HFFc6 (cell line): ENCODE measurements at places on chromosomes 13 and 19. TPM values are rescaled to one million over a fixed set of nuclear protein-coding genes. Genes with fewer than 3 reads are reported as not detected.
A peak's percentile ranks its signal among the peaks of the same experiment; 100 is the strongest.

GRCh38 chr13:52022356-52022755, 2.1 kb upstream of the UTP14C start:
- no peak for DNase-seq
- no peak overlapping the region for H3K27ac ChIP-seq
- H3K4me1 ChIP-seq, result no peaks in the 10 kb centered on the region
- H3K4me3 ChIP-seq, result no peak overlapping the region

The ACER1 gene
- not detected in 3 replicates for total RNA-seq

The KIR3DL1 gene
- not detected in 2 replicates for total RNA-seq

DNA sequence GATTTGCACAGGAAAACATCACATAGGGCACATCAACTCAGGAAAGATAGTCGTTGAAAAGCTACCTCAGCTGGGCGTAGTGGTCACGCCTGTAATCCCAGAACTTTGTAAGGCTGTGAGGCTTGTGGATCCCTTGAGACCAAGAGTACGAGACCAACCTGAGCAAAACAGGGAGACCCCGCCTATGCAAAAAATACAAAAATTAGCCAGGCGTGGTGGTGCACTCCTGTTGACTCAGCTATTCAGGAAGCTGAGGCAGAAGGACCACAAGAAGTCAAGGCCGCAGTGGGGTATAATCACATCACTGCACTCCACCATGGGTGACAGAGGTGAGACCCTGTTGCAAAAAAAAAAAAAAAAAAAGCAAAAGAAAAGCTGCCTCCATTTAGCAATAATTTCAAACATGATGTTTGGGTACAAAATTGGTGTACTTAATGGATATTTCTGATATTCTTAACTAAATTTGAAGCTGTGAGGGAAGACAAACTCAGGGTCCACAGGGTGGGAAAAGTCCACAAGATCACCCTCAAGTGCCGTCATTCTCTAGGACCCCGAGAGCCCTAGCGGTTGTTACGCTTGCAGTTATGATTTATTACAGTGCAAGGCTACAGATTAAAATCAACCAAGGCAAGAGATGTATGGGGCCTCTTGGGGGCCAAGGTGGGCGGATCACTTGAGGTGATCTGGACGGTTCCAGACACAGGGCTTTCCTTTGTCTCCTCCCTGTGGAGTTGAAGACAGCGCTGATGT, 42.5 kb upstream of the LDLR start:
- no peak for DNase-seq
- H3K27ac ChIP-seq, result no peak overlapping the region
- H3K27me3 ChIP-seq, result peaks cover 3% of the 10 kb centered on the region; the same call in 1 of the 2 replicates
- no peak overlapping the region for H3K4me3 ChIP-seq

The ZNF726 gene
- 1.1 and 2.9 TPM in 2 replicates for total RNA-seq

The RASGRP4 gene
- not detected in 3 replicates for total RNA-seq

The HAUS8 gene
- 7.6 to 13.1 TPM (median 11.7 TPM) in 3 replicates for total RNA-seq

GRCh38 chr19:2500841-2501261, 24.9 kb downstream of the GADD45B start:
- no peak for DNase-seq
- H3K27me3 ChIP-seq, result peaks cover 3% of the 10 kb centered on the region
- H3K4me1 ChIP-seq, result peaks cover 25% of the 10 kb centered on the region

DNA sequence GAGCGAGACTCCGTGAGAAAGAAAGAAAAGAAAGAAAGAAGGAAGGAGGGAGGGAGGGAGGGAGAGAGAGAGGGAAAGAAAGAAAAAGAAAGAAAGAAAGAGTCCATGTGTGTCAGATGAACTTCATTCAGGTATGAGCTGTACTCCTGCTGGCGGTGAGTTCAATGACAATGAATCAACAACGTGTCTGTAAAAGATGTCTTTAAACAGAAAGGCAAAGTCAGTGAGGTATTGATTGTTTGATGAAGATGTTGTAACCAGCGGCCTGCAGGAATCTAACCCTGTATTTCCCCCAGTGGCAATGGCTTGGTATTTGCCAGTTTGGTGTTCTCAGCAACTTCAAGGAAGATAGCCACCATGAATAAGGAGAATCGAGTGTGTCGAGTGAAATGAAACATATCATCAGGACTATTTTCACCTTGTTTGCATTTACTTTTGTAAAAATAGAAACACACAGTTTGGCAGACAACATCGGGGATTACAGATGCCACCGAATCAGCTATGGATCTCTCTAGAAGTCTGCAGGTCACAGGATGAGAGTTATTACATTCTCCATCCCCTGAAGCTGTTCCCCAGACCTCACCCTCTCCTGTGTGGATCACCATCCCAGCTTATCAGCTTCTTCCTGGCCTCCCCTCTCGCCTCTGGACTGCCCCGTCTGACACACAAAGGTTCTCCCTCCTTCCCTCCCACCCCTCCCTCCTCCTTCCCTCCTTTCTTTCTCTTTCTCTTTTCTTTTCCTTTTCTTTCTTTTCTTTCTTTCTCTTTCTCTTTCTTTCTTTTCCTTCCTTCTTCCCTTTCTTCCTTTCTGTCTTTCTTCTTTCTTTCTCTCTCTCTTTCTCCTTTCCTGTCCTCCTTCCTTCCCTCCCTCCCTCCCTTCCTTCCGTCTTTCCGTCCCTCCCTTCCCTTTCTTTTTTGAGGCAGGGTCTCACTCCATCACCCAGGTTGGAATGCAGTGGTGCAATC, 8.2 kb upstream of the SBK3 start:
- peaks cover 39% of the 10 kb centered on the region for H3K4me1 ChIP-seq
- peak overlapping the region; percentile 82 for H3K4me3 ChIP-seq
- H3K36me3 ChIP-seq, result no peaks in the 10 kb centered on the region
- no peak for DNase-seq
- H3K27ac ChIP-seq, result peak overlapping the region; percentile 89
- no peaks in the 10 kb centered on the region; the same call in 1 of the 2 replicates for H3K27me3 ChIP-seq

DNA sequence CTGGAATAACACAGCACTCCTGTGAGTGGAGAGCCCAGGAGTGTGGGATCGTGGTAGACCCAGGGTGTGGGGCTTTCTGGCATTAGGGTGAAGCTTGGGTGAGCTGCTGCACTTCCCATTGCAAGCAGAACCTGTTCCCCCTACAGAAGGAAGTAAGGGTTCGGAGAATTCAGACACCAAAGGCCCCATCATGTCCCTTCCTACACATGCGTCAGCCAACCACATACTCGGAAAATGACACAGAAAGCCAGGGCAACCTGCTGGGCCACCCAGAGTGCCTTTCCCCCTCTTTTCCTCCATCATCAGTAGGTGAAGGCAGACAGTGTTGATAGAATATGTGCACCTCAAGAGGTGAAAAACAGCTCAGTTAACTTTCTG, 42.9 kb downstream of the GGACT start:
- no peaks in the 10 kb centered on the region; the same call in none of the 2 replicates for H3K27me3 ChIP-seq
- H3K36me3 ChIP-seq, result peaks cover under 1% of the 10 kb centered on the region; the same call in 1 of the 2 replicates
- no peak overlapping the region for H3K4me3 ChIP-seq
- H3K27ac ChIP-seq, result no peak overlapping the region
- H3K4me1 ChIP-seq, result peaks cover 19% of the 10 kb centered on the region

GRCh38 chr13:44435919-44436510, 62.4 kb downstream of the SERP2 start:
- peaks cover 34% of the 10 kb centered on the region for H3K4me1 ChIP-seq
- peak overlapping the region; percentile 88 for H3K27ac ChIP-seq
- no peak for DNase-seq
- H3K36me3 ChIP-seq, result peaks cover 26% of the 10 kb centered on the region
- peaks cover 7% of the 10 kb centered on the region; the same call in 1 of the 2 replicates for H3K27me3 ChIP-seq
- H3K4me3 ChIP-seq, result peak overlapping the region; percentile 90

The ZIM2 gene
- not detected in 2 replicates for total RNA-seq

The DIAPH3 gene
- 19.3 to 36.7 TPM (median 31.1 TPM) in 3 replicates for total RNA-seq

DNA sequence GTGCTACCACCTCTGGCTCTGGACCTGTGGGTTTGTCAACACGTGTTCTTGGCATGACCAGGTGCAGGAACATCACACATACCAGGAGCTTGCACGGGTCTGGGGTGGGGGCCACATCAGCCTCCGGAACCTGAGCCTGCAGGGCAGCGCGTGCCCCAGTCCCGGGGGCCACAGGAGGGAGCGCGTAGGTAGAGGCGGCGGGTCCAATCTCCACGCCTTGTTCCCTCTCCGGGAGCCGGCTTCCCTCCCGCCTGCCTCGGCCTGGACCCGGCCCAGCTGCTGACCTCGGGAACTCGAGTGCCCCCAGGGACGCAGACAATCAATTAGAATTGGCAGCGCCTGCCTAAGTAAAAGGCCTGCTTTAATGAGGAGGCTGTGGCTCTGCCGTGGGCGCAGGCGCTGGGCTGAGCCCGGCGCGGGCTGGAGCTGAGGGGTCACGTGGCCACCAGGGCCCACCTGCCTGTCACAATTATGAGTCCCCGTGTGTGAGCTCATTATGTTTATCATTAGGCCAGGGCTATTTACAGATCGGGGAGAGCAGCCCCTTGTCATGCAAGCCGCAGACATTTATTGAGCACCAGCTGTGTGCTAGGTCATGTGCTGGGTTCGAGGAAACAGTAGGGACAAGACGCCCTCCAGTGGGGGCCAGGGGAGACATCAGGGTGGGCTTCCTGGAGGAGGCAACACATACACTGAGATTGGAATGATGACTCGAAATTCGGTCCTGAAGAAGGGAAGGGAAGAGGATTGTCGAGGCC, 32.2 kb upstream of the TNFAIP8L1 start:
- H3K27me3 ChIP-seq, result peaks cover 14% of the 10 kb centered on the region
- no peak overlapping the region for H3K27ac ChIP-seq
- H3K4me3 ChIP-seq, result no peak overlapping the region

DNA sequence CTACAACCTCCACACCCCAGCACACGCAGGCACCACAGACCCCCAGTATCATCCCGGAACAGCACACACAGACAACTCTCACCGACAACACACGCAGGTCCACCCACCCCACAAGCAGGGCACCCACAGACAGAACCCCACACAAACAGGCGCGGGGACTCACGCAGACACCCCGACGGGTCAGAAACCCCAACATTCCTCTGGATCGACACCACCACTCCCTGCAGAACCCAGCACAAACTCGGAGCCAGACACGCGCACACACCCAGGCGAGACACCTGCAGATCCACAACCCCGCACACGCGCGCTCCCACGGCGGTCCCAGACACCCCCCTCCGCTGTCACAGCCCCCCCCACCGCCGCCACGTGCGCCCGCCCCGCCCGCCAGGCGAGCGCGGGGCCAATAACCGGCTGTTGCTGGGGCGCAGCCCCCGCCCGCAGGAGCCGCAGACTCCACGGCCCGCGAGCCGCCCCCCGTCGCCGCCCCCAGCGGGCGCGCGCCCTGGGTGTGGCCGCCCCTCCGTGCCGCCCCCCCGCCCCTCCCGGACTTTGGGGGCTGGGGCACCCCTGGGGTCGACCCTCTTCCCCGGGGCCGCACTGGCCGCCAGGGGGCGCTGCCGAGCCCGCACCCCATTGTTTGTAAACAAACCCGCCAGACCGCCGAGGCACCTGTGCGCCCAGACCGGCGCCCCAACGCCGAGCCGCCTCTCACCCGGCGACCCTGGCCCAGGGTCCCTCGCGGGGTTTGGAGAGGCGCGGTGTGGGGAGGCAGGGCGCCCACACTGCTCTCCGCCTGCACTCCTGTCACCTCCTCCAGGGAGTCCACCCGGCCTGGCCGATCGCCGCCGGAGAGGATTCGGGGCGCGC, 712 bp downstream of the BBC3 start:
- H3K4me3 ChIP-seq, result 0 out of 2 replicates have a peak overlapping the region, but pooled peaks have one; percentile 16
- H3K36me3 ChIP-seq, result peaks cover 9% of the 10 kb centered on the region; the same call in 1 of the 2 replicates
- DNase-seq, result peak; percentile 19
- no peak overlapping the region for H3K27ac ChIP-seq
- peaks cover 35% of the 10 kb centered on the region for H3K4me1 ChIP-seq

DNA sequence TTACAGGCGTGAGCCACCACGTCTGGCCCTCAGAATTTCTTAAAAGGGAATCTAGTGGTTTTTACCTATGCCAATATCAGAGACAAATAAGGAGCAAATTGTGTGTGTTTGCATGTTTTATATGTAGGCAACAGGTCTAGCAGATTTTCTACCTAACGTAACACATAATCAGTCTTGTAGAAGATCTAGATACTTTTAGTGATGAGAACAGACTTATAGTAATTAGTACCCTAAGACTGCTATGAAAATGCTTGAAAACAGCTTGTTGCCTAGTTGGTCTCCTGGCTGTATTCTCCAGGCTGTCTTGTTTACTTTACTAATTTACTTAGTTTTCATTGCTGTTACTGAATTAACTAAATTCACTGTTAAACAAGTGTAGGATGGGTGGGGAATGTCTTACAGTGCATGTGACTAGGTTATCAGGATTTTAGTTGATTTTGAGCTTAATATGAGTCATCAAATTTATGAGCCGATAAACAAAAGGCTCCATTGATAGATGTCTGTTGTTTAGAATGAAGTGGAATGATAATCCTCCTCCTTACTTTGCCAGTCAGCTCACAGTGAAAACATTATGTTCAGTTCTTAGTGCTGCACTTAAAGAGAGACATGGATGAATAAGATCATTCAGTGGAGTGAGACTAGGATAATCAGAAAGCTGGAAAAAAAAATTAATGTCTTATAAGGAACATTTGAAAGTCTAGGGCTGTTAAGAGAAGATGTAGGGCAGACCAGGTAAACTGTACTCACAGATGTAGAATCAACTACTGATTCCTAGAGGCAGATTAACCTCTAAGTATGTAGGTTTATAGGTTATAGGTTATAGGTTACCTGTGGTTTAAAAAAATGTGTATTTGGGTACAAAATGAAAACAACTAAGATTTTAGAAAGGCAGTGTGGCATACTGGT, 22.4 kb downstream of the GTF2F2 start:
- no peaks in the 10 kb centered on the region for H3K27me3 ChIP-seq
- H3K36me3 ChIP-seq, result peaks cover 24% of the 10 kb centered on the region
- peak overlapping the region; percentile 49 for H3K27ac ChIP-seq
- peaks cover 35% of the 10 kb centered on the region for H3K4me1 ChIP-seq

The LAIR2 gene
- total RNA-seq, result not detected in 3 replicates

GRCh38 chr19:32808236-32808635, 61.3 kb downstream of the SLC7A9 start:
- no peak overlapping the region for H3K27ac ChIP-seq
- H3K4me3 ChIP-seq, result no peak overlapping the region
- DNase-seq, result no peak
- peaks cover 23% of the 10 kb centered on the region for H3K27me3 ChIP-seq

DNA sequence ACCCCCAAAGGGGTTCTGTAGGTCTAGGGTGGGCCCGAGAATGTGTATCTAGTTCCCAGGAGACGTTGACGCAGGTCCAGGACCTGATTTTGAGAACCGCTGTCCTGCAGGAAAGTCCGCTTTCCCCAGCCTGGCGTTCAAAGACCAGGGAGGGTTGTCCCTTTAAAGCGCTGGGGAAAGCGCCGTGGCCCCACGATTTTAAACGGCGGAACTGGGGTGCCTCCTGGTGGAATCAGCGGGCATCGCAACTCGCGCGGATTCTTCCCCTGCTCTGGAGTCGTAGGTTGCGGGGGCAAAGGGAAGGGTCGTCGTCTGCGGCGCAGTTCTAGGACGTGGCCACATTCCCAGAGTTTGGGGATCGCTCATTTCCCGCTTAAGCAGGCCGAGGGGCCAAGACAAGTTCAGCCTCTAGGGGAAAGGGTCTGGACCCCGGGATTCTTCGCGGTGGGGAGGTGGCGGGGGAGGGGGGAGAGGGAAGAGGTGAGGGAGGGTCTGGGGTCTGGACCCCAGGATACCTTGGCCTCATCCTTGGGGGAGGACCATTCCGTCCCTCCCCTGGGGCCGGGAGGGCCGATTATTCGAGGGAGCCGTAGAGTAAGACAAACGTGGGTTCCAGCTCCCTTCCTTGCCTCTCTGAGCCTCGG, 7.7 kb downstream of the PNMA8B start:
- H3K4me1 ChIP-seq, result peaks cover 18% of the 10 kb centered on the region
- no peak overlapping the region for H3K27ac ChIP-seq
- peak overlapping the region; percentile 76 for H3K4me3 ChIP-seq
- DNase-seq, result peak; percentile 57
